ENCODE measurements at places on chromosomes 16 and 17.

GRCh38 chr16:8989099-8989878, 25.6 kb upstream of the USP7 start:
- no peak for DNase-seq

DNA sequence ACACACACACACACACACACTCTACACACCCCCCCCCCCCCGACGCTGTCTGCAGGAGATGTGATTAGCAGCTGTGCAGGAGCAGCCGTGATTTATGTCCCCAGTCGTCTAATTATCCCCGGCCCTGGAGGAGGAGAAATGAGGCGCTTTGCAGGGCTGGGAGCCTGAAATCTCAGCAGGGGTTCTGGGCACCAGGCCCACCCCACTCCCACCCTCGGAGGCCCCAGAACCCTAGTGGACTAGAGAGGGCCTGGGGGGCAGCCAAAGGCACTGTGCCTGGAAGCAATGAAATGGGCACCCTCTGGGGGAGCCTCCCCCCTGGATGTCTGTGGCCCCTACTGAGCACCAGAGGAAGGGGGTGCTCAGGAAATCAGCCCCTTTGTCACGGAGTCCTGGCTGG, 134.2 kb upstream of the CIBAR2 start:
- no peak for DNase-seq

DNA sequence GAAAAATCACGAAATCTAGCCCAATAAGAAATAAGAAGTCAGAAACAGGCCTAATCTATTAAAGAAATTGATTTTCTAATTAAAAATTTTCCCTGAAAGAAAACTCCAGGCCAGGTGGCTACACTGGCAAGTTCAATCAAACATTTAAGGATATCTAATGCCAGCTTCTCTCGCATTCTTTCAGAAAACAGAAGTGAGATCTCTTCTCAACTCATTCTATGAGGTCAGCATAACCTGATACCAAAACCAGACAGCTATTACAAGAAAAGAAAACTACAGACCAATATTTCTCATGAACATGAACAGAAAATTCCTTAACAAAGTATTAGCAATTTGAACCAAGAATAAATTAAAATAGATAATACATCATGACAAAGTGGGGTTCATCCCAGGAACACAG, 52.4 kb downstream of the AXIN2 start:
- no peak for DNase-seq

DNA sequence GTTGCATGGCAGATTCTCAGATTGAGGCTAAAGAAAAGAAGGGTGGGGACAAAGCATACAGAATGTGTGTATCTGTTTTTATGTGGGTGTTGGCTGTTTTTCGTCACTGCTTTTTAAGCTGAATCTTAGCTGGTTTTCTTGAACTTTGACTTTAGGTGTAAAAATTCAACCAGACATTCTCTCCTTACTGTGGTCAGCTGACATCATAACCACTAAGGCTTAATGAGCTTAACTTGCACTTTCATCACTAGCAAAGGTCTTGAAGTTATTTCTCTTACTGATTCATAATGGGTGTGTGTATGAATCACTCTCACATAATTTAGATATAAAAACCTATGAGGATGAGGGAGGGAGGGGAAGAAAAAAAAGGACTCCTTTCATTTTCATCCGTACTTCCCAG, 4.0 kb upstream of the CDC6 start:
- no peak for DNase-seq

GRCh38 chr17:76376318-76377133, 7.9 kb upstream of the SPHK1 start:
- no peak for DNase-seq

DNA sequence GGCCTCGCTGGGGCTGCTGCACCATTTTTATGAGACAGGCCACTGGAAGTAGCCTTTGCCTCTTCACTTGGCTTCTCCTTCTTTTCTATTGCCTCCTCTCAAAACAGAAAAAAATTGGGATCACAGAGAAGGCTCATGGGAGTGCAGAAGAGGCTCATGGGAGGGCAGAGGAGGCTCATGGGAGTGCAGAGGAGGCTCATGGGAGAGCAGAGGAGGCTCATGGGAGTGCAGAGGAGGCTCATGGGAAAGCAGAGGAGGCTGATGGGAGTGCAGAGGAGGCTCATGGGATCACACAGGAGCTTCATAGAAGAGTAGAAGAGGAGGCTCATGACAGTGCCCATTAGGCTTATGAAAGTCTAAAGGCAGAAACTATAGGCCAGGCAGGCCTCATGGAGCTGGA, 211.2 kb downstream of the IRF8 start:
- DNase-seq, result no peak

- no peak for DNase-seq
Observed at GRCh38 chr16:1942047-1942809, 771 bp downstream of the MSRB1 start.

DNA sequence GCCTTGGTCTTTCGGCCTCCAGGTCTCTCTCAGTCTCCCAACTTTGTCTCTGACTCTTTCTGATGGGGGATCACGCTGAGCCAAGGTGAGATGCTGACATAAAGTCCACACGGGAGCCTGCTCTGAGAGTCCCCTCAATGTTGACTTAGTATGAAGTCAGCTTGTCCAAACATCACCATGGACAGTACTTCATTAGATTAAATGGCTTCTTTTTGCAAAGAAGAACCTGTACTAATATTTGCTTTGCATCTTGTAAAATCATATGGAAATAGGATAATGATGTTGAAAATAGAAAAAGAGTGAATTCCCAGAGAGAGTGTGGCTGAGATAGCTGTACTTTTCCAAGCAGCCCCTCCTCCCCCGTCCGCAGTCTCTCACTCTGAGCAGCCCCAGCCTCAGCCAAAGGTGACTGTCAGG, 56.7 kb upstream of the SIAH1 start:
- no peak for DNase-seq

Measured in adrenal gland (tissue), 19 donors.